HS-27A (cell line): ENCODE measurements at places on chromosomes 12 and 14.

DNA sequence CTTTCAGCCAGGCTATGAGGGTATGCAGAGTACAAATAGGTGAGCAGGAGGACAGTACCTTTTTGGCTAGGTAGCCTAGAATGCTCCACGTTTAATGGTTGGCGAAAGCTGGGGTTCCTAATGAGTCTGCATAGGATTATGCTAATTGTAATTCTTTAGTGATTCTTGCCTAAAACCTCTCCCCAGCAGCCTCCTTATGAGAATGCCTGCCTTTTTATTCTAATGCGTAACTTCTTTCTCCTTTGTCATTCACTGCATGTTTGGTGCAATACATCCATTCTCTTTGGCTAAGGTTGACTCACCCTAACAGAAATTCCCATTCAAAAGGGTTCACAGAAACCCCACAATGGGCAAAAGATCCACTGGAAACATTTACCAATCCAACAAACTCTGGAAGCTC lies 752.2 kb downstream of the FSCB start:
- DNase-seq = no peak

- no peak for DNase-seq
Measured at GRCh38 chr12:69837191-69837590, 12.2 kb downstream of the MYRFL start.

GRCh38 chr12:116626153-116626552 lies 67.0 kb downstream of the MAP1LC3B2 start:
- DNase-seq = no peak

DNA sequence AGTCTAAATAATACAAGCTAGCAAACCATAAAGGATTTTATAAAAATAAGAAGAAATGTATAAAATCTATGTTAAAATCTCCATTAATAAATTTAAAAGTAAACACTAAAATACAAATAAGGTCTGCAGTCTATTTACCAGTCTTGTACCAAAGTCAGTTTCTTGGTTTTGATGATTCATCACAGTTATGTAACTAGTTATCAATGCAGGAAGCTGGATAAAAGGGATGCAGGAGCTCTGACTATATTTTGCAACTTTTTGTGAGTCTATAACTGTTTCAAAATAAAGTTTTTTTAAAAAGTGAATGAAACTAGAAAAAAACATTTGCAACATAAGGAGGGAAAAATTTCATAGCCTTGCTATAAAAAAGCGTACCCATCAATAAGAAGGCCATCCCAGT lies 151.5 kb downstream of the DERA start:
- DNase-seq = no peak

- no peak for DNase-seq
Measured at GRCh38 chr12:53221203-53222080, 10.6 kb downstream of the RARG start.

GRCh38 chr14:37047226-37047625 lies 125.2 kb downstream of the SLC25A21 start:
- no peak for DNase-seq

- DNase-seq = no peak
Measured at GRCh38 chr14:50089208-50089607, 27.2 kb downstream of the VCPKMT start.

- peak; percentile 24 for DNase-seq
Measured at GRCh38 chr14:92105893-92106142, 564 bp downstream of the ATXN3 start.
